HepG2 (cell line): ENCODE measurements at places on chromosomes 16 and 17.

- DNase-seq, result no peak
These were observed 9.7 kb downstream of the CDRT4 start for GRCh38 chr17:15457723-15458094.

- DNase-seq, result no peak
These were observed 17.3 kb upstream of the CIITA start for GRCh38 chr16:10859658-10860057.

GRCh38 chr17:4827399-4827798 is 5.7 kb upstream of the MINK1 start:
- DNase-seq, result no peak

DNA sequence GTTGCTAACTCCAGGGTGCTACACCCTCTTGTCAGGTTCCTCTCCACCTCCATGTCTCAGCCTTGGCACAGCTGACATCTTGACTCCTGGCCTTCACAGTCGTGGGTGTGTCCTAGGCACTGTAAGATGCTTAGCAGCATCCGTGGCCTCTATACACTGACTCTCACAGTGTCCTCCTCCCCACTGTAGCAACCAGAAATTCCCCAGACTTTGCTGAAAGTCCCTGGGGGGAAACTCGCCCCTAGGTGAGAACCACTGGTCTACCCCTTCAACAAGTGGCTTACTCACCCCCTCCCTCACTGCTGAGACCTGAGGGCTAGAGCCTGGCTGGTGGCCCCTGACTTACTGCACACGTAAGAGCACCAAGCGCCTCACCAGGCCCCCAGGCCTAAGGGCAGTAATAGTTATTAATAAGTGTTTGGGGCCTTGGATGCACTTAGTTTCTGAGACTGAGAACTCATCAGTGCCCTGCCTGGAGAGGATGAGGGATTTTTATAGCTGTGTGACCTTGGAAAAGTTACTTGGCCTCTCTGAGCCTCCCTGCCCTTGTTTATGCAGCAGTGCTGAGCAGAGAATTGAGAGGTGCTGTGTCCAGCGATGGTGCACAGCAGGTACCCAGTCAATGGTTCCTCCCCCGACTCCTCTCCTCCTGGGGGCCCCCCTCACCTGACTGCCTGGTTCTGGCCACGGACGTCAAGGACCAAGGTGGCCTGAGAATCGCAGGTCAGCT is 67.1 kb downstream of the RMI2 start:
- DNase-seq, result no peak

DNA sequence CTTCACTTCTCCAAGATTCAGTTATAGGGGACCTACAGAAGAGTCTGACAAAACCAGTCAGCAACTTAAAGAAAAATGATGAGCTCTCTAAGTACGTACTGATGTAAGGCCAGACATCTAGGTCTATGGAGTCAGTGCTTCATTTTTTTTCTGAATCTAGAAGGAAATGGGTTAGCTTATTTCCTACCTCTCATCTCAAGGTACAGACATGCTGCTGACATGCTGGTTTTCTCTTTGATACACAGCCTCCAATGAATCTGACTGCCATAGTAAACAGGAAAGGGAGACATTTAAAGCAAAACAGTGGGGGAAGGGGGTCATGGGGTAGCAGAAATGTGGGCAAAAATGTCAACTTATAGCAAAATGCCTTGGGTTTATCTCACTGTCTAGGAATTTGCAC is 16.4 kb downstream of the CDR2 start:
- DNase-seq, result no peak

DNA sequence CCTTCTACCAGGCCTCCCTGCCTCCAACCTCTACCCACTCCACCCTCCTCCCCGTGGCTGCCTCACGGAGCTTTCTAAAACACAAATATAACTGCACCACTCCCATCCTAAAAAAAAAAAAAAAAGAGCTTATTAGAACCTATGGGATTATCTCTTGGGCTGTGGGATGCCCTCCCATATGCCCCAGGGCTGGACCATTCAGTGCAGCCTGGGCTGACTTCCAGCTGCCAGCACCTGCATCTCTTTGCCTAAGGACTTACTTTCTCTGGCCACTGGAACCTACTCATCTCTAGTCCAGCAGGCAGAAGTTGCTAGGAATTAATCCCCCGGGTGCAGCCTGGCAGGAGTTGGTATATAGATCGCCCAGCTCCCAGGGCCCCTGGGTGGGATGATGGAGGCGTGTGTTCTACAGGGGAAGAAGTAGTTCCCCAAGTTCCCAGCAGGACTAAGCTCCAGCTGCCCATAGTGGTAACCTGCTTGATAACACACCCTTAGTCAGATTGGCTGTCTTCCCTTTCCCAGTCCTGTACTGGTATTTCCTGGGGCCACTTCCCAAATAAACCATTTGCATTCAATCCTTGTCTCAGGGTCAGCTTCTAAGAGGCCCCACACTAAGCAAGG is 10.3 kb downstream of the MPP3 start:
- no peak for DNase-seq

GRCh38 chr17:82661717-82662683 is 13.8 kb upstream of the WDR45B start:
- DNase-seq, result no peak

- no peak for DNase-seq
These were observed 34.5 kb downstream of the HSBP1 start for GRCh38 chr16:83842291-83842690.

DNA sequence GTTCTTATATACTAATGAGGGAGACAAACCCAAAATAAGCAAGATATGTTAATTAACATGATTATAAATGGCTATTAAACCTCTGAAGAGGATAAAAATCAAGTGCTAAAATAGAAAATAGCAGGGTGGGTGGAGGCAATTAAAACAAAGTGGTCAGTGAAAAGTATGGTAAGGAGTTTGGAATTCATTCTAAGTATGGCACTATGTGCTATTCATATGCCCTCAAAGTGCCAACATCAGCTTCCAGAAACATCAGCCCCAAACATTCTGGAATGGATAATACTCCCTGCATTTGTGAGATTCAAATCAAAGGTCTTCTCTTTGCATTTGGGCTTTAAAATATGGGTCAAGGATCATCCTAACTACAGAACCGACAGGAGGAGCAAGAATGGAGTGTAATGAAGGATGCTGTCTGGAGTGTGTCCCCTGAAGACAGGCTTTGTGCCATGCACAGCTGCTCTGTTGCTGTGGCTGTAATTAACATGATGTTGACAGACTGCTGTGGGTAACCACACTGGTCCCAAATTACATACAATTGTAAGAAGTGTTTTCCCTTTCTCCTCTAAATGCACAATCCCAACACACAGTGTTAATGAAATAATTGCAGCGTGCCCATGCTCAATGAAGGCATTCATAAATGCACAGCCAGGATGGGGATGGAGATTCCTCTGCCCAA is 93.1 kb downstream of the VAT1L start:
- DNase-seq, result no peak

- DNase-seq, result no peak
These were observed at the start of gene FSCN2 for GRCh38 chr17:81527591-81528383. Gene FSCN2, plus strand, starts transcription at chr17:81528377. Its CDS starts 155 bp downstream, at chr17:81528532.

DNA sequence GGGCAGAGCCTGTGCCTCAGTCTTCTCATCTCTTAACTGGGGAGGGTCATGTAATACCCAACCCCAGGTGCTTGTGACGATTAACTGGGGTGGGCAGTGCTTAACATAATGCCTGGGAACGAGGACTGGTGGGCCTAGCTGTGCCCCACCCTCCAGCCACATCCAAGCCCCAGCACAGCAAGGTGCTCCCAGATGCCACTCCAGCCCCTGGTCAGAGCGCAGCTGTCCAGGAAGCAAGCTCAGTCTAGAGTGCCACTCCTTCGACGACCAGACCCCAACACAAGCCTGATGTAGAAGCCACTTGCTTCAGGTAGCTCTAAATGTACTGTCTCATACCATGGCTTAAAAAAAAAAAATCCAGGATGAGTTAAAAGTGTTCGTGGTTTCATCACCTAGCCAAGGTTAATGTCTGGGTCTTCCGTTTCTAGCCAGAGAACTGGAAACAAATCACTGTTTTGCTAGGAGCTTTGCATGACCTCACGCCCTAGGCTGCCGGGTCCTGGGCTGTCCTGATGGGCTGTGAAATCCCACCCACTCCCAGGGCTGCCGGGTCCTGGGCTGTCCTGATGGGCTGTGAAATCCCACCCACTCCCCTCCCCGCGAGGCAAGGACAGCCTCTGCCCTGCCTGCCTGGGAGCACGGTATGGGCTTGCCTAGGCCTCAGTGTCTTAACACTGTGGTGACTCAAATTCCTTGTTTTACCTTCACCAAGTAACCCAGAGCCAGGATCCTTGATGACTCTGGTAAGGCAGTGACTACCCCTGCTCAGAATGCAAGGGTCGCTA is 7.7 kb downstream of the MIEF2 start:
- DNase-seq, result no peak

GRCh38 chr17:80656590-80656989 is 112.0 kb downstream of the RPTOR start:
- no peak for DNase-seq

DNA sequence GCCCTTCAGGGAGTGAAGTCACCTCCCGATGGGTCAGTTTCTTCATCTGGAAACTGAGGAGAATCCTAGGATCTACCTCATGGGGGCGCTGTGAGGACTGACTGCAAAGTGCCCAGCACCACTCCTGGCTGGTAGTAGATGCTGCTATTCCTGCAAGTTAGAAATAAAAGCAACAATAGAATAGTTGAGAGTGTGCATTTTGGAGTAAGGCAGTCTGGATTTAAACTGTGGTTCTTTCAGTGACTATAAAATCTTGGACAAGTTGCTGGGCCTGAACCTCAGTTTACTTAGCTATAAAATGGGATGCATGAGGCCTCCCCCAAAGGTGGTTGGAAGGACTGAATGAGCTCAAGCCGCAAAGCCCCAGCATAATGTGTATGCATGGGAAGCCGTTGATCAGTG is 70.6 kb downstream of the CYB5B start:
- peak; percentile 39 for DNase-seq

GRCh38 chr16:69273009-69273408 is 38.1 kb upstream of the VPS4A start:
- DNase-seq, result no peak

- peak; percentile 75 for DNase-seq
These were observed 31.5 kb downstream of the QPRT start for GRCh38 chr16:29710227-29711219.

- no peak for DNase-seq
These were observed 1726.1 kb downstream of the TP53TG3F start for GRCh38 chr16:35185366-35186044.

GRCh38 chr17:28879886-28880571 is 17.5 kb downstream of the FLOT2 start:
- DNase-seq, result no peak

- no peak for DNase-seq
These were observed 1010.9 kb downstream of the KCNJ18 start for GRCh38 chr17:22703204-22703603.

DNA sequence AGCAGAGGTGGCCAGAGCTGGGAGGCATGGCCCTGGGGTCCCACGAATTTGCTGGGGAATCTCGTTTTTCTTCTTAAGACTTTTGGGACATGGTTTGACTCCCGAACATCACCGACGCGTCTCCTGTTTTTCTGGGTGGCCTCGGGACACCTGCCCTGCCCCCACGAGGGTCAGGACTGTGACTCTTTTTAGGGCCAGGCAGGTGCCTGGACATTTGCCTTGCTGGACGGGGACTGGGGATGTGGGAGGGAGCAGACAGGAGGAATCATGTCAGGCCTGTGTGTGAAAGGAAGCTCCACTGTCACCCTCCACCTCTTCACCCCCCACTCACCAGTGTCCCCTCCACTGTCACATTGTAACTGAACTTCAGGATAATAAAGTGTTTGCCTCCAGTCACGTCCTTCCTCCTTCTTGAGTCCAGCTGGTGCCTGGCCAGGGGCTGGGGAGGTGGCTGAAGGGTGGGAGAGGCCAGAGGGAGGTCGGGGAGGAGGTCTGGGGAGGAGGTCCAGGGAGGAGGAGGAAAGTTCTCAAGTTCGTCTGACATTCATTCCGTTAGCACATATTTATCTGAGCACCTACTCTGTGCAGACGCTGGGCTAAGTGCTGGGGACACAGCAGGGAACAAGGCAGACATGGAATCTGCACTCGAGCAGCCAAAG is 2.3 kb downstream of the CSF3 start:
- no peak for DNase-seq

DNA sequence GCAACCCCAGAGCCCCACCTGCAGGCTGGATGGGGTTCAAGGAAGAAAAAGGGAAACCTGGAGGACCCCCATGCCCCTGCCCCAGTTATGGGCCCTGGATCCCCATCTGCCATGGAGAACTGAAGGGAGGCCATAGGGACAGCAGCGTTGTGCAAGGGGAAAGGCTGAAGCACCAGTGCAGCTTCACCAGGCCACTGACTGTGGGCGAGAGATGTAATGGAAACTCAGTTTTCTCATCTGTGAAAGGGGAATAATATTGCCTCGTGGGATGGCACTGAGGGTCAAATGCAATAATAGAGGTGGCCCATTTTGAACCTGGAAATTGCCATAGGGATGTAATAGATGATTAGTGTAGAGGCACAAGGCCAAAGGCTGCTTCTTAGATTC is 9.9 kb upstream of the TSPOAP1 start:
- DNase-seq, result no peak

GRCh38 chr17:79675413-79675725 is 55.4 kb upstream of the ENPP7 start:
- DNase-seq, result no peak

DNA sequence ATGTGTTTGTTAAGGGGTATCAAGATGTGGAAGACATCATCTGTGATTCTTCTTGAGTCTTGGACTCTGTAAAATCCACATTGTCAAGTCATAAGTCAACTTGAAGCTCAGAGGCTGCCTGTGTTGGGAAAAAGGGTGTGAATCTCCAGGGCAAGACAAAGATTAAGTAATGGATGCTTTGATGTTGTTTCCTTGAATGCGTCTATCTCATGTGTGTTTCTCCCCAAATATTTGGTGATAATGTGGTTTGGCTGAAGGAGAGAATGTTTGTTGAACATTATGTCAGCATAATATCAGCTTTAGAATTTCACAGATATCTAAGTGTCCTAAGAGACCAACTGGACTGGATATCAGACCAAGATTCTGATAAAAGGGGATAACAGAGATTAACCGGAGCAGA is 24.1 kb upstream of the KCNJ16 start:
- no peak for DNase-seq

DNA sequence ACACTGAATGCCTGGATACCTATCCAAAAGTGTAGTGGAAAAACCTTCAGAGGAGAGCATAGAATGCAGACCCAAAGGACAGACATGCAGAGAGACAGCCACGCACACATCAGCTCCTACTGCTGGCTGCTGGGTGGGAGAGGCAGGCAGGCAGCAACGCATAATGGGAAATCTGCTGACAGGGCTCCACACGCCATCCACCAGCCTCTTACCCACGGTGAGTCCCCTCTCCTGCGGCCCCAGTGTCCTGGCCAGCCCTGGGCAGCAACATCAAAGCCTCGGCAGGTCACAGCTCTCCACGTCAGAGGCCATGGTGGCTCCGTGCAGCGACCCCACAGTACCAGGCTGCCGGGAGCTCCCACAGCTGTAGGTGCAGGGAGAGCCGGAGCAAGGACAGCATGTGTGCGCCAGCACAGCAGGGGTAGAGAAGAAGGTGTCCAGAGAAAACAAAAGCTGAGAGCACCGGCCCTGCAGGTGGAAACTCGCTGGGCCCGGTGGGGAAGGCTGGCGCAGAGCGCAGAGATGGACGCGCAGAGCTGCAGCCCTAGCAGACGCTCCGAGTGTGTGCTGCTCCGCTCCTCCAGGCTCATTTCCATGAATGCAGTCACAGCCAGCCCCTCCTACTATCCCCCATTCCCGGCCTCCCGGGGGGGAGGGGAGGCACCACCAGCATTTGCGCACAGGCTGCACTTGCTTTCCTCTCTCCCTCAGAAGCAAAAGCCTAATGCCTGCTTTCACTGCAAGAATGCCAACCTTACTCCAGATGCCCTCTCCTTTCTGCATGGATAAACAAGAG is 58.9 kb downstream of the CYTH1 start:
- no peak for DNase-seq
